ENCODE measurements at places on chromosomes 11 and 22.

DNA sequence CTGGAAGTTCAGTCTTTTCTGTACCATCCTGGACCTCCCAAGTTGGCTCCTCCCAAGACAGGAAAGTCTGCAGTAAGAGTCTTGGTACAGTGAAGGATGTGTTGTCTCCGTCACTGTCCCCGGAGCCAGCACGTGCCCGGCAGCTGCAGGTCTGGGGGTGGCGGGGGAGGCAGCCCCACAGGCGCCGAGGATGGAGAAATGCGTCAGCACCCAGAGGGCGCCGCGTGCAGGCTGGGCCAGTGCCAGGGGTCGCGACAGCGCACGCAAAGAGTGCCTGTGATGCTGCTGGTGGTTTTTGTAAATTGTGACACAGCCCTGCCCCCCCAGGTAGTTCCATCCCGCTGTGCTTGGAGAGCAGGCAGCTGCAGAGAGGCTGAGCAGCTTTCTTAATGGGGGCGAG, 1200.5 kb downstream of the BRD1 start:
- DNase-seq = peak; percentile 22

- no peak for DNase-seq
Measured at GRCh38 chr11:12684816-12685215, 10.6 kb downstream of the TEAD1 start.

DNA sequence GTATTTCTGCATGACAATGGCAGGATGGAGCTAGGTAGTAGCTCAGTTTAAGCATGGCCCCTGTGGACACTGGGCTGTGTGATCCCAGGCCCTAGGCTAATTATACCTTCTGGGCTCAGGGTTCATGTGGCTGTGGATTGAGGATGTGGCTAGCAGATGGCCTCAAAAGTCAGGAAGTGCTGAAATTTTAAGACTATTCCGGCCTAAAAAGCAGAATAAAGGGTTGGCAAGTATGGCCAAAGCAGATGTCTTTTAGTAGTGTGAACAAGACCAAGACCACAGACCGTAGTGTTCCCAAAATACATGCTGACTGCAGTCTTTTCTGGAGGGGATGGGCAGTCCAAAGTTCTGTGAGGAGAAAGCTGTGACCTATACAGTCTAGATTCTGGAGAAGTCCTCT, 115.7 kb upstream of the RAG2 start:
- DNase-seq = no peak

- no peak for DNase-seq
Measured at GRCh38 chr11:19576054-19576453, 136.6 kb upstream of the NAV2 start.

- DNase-seq = peak; percentile 60
Measured at GRCh38 chr11:112113539-112114457, 27.1 kb downstream of the SDHD start.

DNA sequence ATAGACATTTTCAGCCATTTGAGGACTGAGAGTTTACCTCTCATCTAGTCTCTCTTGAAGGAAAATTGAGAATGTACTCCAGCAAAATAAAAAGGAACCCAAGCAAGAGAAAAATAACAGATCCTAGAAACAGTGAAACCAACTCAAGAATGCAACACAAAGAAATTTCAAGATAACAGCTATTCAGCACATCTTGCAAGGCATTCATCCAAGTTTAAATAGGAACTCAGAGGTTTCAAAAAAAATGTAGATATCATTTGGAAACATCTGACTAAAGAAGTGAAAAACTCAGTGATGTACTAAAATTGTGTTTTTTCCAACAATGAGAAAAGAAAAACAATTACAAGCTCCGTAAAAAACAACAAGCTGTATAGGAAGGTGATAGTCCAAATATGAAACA, 76.4 kb downstream of the TMEM135 start:
- DNase-seq = no peak

GRCh38 chr11:88357323-88358039, 19.9 kb upstream of the CTSC start:
- no peak for DNase-seq

DNA sequence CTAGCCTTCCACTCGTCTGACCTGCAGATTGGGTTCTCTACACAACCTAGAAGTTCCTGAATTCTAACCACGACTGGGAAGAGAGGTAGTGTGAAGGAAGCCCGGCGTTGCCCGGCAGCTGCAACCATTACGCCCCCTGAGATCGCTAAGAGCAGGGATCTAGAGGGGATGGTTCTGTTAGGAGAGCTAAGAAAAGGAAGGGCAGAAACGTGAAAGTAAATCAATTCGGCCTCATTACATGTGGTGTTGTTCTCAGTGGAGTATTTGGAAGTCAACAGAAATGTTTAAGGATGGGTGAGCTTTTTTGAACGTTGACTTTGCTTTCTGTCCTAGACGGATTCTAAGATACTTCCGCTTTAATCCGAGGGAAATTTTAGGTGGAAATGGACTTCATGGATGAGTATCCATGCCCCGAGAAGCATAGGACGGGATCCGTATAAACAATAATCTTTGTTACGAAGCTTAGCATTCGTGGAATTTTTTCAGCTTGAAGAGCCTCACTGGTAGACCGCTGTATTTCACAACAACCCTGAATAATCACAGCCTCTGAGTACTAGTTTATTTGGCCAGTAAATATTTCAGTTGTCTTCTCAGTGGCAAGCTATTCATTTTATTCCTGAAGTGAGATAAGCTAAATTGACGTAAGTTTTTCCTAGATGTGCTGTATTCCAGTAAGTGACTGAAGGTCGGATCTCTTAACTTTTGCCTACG, 629 bp downstream of the ATP5MG start:
- DNase-seq = no peak

DNA sequence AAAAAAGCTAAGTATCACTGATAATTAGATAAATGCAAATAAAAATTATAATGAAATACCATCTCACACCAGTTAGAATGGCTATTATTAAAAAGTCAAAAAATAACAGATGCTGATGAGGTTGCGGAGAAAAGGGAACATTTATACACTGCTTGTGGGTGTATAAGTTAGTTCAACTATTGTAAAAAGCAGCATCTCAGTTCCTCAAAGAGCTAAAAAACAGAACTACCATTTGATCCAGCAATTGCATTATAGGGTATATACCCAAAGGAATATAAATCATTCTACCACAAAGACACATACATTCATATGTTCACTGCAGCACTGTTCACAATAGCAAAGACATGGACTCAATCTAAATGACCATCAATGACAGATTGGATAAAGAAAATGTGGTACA, 120.3 kb upstream of the ZBED5 start:
- no peak for DNase-seq

DNA sequence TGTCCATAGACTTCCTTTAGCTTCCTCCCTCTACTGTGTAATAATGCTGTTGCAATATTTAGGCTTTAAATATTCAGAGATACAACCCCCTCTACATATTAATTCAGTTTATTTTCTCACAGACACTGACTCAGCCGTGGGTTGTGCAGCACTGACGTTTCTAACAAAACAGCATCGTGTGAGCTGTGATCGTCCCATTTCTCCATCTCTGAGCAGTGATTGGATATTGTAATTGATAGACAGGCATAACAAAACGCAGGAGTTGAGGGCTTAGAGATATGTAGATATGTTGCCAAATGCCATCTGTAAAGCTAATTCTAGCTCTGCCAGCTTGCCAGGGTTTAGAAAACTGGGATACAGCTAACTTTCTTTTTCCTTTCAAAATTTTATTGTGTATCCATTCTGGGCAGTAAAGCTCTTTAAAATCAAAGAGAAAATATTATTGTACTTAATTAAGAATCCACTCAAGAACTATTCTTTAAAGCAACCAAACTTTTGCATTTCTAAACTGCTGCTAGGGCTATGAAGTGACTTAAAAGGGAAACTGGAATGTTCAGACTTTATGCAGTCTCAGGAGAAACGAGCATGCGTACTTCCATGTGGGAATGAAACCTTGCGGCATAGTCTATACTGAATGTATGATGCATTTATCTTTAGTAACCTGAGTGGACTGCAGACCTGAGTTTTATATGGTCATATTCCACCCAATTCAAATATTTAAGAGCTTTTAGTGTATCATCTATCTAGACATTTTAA, 22.7 kb downstream of the BTBD10 start:
- DNase-seq = no peak

- DNase-seq = peak; percentile 64
Measured at GRCh38 chr22:40525250-40525884, 111.2 kb downstream of the MRTFA start.

DNA sequence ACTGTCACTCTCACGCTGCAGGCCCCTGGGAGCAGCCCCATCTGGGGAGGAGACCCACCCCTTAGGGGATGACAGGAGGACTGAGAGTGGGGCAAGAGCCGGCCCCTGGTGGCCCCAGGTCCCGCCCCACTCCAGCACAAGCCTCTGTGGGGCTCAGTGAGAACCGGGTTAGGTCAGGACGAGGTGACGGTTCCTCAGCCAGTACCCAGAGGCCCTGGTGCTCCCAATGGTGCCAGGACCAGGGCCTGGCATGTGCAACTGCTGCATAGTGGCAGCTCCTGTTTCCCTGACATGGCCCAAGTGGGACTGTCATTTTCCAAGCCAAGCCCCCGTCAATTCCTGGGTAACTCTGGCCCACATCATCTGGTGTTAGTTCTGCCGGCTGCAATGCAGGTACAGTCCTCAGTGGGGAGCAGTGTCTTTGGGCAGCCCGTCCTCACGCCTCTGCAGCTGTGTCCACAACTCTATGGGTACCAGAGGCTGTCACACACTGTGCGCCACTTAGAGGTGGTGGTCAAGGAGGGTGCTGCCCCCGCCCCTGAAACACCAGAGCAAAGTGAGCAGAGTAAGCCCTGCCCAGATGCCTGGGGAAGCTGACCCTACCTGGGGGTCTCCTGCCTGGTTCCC, 15.9 kb downstream of the CHID1 start:
- DNase-seq = no peak

GRCh38 chr22:32058656-32059260, 15.7 kb downstream of the SLC5A1 start:
- DNase-seq = no peak

GRCh38 chr11:95531116-95531515, 258.5 kb downstream of the FAM76B start:
- DNase-seq = no peak

GRCh38 chr11:31812383-31813381, 1.6 kb upstream of the PAX6 start:
- DNase-seq = no peak

GRCh38 chr22:22422629-22423112, 85.9 kb downstream of the ZNF280B start:
- DNase-seq = peak; percentile 80

DNA sequence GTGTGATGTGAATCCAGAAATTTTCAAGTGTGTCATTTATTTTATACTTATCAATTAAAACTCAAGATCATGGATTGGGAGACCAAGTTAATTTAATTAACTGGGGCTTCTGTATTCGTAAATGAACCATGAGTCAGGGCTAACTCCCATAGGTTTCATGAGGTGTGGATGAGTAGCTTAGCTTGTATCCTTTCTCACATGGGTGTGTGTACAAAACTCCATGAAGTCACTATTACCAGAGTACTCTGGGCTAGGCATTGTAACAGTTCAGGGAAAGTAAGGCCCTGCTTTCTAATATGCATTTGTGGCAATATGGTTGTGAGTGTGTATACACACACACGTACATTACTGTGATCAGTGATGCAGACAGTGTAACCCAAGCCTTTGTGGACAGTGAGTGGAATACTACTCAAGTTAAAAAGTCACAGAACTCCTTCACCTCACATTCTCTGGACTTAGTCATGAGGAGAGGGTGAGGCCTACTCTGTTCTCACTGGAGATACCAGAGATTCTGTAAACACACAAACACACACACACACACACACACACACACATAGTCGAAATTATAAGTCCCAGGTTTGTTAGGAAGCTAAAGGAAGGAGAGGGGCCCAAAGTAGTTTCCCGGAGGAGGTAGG, 3.5 kb downstream of the CNTF start:
- no peak for DNase-seq

DNA sequence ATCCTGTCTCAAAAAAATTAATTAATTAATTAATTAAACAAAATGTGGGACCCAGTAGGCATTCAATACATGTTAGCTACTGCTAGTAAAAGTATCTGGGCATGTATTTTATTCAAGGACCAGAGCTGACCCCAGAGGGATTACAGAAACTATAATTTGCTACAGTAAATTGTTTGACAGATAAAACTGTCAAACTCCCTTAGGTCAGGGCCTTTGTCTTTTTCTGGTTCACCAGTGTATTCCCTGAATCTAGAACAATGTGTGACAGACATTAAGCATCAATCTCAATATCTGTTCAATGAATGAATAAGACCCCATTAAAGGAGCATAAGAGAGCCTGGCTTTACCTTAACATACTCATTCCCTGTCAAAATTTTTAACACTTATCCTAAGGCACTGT, 6.0 kb downstream of the CKAP5 start:
- DNase-seq = no peak

- DNase-seq = no peak
Measured at GRCh38 chr11:117654281-117655255, 142.4 kb downstream of the DSCAML1 start.

DNA sequence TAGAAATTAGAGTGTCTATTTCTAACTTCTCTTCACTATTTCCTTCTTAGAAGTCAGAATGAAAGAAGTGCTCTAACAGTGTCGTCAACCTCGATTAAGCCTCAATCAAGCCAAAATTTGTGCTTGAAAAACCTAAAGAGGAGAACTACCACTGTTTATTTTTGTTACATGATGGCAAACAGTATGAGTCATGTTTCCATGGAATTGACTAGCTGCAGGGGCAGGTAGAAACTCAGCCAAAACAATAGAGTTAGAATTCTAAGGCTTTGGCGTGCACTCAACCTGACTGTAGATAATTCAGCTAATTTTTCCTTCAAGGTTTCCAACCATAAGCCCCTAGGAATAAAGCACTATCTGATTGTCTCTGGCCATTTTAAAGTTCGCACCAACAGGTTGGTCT, 415.9 kb downstream of the ETS1 start:
- no peak for DNase-seq
